CD8-positive, alpha-beta T cell (primary cell): ENCODE measurements at places on chromosomes 1 and 21.
A peak's percentile ranks its signal among the peaks of the same experiment; 100 is the strongest.

GRCh38 chr1:207002724-207003146, 29.8 kb downstream of the C1orf116 start:
- no peak for DNase-seq

DNA sequence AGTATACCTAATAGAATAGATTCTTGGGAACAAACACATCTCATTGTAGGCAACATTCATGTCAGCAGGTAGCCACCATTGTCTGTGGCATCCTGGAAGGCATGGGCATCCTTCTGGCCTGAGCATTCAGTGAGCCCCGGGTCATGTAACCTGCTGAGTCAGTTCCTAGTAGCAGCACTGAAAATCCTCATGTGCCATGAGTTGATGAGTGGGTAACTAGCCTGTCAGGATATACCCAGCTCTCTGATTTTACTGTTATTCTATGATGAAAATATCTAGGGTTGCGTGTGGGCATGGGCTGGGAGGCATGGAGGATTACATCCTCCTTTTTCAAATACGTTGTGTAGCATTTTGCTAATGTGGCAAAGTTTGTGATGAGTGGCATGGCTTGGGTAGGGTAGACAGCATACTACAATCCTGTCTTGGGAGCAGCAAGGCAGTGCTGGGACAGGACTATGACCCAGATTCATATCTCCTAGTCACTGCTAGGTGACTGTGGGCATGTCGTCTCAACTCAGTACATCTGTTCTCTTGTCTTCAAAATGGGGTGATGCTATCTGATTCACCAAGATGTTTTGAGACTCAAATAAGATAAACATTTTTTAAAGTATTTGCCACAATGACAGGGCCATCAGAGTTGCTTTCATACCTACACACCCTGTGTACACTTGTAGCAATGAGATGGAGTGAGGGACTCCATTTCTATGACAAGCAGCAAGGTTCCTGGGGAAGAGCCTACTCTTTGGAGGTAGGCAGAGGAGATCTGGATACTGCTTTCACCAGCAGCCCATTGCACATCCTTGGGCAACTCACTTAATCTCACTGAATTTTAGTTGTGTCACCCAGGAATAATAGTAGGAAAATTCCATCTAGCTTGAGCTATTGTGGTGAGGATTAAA, 62.5 kb downstream of the CD58 start:
- DNase-seq = no peak

DNA sequence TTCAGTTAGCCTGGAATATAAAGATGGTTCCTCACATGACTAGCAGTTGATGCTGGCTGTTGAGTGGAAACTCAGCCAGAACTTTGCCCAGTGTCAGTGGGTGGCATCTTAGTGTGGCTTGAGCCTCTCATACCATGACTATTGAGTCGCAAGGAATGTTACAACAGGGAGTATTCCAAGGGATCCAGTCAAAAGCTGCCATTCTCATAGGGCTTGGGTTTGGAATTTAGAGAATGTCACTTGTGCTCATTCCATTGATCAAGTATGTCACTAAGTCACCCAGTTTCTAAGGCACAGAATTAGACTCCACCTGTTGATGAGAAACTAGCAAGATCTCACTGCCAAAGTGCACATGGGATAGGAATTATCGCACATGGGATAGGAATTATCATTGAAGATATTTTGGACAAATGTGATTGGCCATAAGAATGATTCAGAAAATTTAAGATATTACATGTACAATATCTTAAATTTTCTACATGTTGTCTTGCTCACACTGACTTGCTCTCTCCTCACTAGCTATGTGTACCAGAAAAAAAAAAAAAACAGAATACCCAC, 1290.7 kb upstream of the ADGRL2 start:
- DNase-seq = no peak

DNA sequence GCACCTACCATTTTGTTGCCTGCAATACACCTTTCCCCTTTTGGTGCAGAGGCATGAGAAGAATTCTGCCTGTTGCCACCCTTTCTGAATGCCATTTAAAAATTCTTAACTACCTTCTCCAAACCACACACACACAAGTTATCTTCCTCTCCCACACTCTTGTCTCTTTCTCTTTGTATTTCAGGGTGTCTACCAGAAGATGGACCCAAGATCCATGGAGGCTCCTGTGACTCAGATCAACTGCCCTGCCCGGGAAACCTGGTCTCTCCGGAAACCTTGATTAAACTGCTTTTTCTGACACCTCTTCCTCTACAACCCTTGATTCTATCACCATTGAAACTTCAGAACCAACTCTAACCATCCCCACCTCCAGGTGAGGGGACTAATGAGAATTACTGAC, 2.4 kb upstream of the TARS2 start:
- no peak for DNase-seq

DNA sequence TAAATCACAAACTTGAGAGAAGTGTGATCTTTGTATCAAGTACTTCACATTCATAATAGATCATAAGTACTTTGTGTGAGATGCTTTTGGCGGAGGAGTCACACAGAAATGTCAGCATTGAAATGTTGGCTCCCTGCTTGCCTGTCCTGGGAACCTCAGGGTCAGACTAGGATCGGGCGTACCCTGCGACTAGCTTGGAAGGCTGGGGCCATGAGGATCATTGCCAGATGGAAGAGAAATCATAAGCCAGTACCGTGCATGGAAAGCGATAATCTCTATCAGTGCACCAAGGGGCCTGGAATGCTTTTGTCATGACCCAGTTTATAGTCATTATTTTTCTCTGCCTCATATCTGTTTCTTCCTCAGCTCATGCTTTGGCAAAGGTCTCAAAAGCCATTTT, 35.5 kb downstream of the MTR start:
- no peak for DNase-seq

GRCh38 chr1:36084497-36085115, 712 bp downstream of the TEKT2 start:
- DNase-seq = no peak

DNA sequence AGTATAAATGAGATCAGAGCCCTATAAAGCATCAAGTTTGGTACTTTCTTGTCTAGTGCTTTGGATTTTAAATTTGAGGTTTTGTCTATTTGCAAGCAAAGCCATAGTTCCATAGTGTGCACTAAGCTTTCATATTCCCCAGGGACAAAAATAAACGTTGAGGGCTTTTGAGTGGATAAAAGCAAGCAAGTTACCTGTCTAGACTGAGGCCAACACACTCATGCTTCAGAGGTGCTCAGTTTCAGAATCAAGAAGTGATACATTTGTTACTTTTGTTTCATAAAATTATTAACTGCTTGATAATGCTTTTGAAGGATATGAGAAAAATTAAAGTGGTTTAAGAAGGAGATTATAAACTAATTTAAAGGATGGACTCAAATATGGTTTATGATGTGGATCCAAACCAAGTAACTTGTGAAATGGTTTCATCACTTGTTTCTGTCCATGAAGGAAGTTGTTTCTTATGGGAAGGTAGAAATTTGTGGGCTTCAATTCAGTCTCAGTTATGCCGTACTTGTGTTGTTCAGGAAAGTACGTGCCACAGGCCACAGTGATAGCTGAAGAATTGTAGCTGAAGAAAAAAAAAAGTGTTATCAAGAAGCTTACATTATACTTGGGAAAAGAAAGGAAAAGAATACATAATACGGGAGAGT, 71.2 kb downstream of the CHRM3 start:
- no peak for DNase-seq

GRCh38 chr1:174217248-174217647, 57.9 kb downstream of the RABGAP1L start:
- DNase-seq = no peak

DNA sequence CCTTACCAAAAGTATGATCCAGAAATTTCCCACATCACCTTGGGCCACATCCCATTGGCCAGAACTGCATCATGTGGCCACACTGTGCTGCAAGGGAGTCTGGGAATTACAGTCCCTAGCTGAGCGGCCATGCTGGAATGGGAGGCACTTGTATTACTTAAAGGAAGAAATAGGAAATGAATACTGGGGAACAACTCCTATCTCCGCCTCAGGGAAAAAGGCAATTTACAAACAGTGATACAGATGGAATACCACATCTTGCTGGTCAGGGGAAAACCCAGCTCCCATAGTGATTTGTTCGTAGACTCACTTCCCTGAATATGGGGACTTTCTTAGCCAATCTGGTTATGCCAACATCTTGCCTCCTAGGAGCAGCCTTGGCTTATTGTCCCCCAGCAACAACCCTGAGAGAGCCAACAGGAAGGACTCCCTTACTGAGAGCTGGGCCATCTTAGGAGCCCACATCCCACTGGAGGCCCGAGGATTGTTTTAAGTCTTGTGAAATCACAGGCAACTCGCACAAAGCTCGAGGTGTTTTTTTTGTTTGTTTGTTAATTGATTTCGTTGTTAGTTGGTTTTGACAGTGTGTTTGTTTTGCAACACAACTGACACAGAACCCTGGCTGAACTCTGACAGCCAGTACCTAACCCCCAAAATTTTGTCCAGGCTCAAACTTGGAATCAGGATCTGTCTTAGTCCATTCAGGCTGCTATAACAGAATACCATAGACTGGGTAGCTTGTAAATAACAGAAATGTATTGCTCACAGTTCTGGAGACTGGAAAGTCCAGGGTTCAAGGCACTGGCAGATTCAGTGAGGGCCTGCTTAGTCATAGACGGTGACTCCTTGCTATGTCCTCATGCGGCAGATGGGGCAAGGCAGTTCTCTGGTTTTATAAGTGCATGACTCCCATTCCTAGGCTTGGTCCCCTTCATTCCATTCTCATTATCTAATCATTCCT, 14.9 kb downstream of the CDA start:
- DNase-seq = no peak

- no peak for DNase-seq
These were observed 573.8 kb upstream of the NR5A2 start for GRCh38 chr1:199453723-199454122.

GRCh38 chr1:22641906-22642636, 1.4 kb upstream of the C1QC start:
- peak; percentile 66 for DNase-seq

- DNase-seq = no peak
These were observed 548.8 kb upstream of the ADAMTS5 start for GRCh38 chr21:27515676-27516075.

DNA sequence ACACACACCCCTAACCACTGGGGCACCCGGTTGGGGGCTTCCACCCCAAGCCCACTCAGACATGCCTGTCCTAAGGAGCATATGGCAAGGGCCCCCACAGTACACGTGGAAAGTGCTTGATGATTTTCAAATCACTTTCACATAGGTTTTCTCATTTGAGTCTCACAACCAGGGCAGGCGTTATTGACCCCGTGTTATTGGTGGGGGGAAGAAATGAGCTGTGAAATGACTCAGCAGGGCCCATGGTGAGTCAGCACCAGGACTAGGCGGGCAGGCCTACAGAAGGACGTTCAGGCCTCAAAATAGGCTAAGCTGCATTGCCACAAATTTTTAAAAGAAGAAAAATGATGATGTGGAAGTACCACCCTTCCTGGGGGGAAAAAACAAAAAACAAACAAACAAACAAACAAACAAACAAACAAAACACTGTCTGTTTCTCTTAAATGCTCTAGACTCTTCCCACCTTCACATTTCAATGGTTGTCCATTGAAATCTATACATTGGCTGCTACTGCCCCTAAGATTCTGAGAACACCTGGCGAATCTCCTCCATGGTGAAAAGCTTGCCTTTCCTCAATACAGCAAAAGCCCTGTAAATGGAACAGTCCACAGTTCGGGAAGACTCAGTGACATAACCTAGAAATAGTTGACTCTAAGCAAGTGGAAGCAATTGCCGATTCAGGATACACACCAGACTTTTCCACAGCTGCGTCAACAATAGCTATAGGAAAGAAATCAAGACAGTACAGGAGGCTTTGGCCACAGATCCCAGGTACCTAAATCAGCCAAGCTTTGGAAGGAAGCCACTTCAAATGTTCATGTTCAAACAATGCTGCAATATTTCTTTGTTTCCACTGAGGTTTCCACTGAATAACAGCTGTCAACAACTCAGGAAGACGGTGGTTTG, 234.7 kb downstream of the TOMM20 start:
- no peak for DNase-seq

- no peak for DNase-seq
These were observed 23.7 kb downstream of the VANGL1 start for GRCh38 chr1:115665319-115666096.

DNA sequence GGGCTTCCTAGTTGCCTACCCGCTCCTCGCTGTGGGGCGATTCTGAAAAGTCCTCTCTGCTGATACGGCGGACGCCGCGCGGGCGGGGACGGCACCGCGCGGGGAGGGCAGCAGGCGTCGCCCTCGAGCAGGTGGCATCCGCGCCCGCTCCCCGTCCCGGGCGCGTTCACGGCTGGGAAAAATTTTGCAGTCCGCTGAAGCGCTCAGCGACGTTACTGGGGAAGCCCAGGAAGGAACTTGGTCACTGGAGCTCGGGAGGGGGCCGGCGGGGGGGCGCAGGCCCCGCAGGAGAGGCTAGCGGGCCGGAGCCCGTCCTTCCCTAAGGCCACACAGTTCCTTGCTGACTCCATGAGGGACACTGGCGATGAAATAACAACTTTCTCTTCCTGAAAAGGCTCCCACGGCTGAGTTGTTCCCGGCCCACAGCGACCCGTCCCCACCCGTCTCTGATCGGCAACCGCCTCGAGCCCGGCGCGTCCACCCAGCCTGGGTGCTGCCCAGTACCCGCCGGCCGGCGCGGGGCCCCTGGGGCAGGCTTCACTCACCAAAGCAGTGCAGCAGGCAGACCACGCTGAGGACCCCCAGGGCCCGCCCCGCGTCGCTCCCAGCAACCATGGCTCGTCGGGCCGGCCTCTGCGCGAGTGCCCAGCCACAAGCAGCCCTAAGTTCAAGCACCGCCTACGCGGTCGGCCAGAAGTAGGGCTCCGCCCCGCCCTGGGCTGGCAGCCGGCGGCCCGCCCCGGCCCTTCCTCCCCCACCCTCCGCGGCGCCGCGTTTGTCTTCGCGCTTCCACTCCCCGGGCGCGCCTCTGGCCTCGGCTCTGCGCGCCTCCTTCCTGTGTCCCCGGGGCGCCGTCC, at the start of gene CD58:
TSS of gene CD58 (minus strand) at position 669 of the 857 bp plus-strand sequence. CDS start at position 615, 54 bp downstream.
- DNase-seq = peak; percentile 53

- no peak for DNase-seq
These were observed 469.8 kb upstream of the OLFM3 start for GRCh38 chr1:102466487-102466886.

DNA sequence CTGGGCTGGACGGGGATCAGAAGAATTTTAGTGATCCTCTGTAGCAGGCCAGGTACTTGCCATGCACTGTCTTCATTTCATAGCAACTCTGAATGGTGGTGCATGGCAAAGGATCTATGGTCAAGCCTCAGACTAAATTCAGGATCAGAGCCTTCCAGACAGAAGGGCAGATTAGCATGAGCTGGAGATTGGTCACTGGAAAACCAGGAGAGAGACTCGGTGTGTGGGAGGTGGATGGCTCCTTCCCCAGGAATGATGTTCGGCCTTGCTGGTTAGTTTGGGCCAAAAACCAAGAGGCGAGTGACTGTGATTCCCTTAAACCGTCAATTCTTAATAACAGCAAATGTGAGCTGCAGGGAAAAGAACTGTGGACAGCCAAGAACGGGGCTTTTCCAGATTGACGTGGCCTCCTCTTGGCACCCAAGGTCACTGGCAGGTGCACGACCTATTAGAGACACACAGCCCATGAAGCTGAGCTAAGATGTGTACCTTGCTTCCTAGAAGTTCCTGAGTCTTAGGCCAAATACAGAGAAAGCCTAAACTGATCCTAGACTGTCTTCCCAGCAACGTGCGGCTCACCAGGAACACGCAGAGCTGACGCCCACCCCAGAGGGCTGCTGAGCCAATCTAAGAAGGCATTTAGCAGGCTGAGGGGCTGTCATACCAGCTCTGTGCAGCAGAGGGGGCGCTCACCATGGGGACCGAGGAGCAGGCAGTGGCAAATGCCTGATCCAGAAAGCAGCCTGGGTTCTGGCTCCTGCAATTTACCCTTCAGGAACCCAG, 18.5 kb downstream of the ALDH4A1 start:
- peak; percentile 77 for DNase-seq

- no peak for DNase-seq
These were observed 1.5 kb downstream of the RABGGTB start for GRCh38 chr1:75787524-75787923.

GRCh38 chr1:213070406-213070805, 19.4 kb downstream of the RPS6KC1 start:
- DNase-seq = peak; percentile 35
